Substantia nigra (tissue), 51 donors: ENCODE measurements at places on chromosomes 7 and 10.

GRCh38 chr7:95814721-95815120 is 42.4 kb downstream of the DYNC1I1 start:
- no peak for DNase-seq

DNA sequence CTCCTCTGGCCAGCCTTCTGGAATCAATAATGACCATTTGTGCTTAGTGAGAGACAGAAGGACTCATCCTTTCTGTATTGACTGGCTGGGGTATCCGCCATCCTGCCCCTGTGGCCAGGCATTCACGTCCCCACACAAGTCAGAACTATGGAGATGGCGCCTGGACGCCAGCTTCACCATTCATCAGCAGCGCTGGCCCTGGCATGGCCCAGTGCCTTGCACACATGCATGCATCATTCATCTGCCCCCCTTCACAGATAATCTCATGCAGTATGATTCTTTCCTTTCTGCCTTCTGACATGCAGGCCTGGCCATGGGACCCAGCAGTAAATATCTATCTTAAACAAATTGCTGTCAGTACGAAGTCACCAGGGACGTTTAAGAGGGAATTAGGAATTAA is 114.8 kb upstream of the MKI67 start:
- DNase-seq: no peak

- no peak for DNase-seq
These were observed 2.6 kb downstream of the CLDN15 start for GRCh38 chr7:101235050-101235449.

DNA sequence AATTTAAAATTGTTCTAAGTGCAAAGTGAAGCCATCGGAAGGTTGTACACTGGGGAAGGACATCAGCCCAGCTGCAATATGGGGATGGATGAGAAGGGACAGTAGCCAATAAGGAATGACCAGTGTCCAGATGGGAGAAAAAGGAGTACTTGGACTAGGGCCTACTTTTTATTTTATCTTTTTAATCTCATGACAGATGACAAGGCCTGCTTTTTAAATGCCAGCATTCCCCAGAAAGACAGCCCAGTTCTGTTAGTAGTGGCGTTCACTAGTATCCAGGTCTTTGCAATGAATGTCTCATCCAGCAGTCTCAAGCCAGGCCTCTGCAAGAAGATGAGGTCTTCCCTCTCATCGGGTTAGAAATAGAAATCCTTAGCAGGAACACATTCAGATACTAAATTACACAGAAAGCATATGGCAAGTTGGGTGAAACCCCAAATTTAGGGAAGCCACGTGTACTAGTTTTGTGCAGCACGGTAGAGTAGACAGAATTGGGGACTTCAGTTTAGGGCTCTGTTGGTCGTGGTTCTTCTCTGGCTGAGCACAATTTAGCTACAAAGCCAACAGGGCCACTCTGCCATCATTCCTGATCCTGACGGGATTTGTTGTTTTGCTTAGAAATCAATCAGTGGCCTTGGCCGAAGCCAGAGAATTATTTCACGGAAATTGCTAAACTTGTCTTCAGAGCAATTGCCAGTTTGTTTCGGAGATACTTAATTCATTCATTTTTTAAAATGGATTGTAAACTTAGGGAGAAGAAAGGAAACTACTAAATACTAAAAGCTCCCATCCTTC is 227.8 kb downstream of the ARHGAP21 start:
- DNase-seq: no peak

- no peak for DNase-seq
These were observed 1040.2 kb upstream of the SORCS1 start for GRCh38 chr10:108204528-108205305.

DNA sequence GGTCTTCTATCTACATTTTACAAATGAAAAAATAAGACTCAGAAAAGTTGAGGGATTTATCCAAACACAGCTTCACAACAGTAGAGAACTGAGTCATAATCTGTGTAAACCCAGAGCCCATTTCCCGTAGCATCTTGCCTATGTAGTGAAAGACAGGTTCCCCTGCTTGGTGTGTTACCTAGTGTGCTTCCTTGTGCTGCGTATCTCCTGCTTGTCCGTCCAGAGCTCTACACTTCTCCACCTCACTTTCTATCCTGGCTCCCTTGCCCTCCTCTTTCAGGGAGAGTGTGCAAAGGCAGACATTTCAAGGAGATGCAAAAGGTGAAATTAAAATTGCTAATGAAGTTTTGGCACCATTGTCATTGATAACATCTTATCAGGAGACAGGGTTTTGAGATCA is 1.4 kb upstream of the ASNS start:
- no peak for DNase-seq
